ENCODE measurements at places on chromosomes 6 and 20. TPM values are rescaled to one million over a fixed set of nuclear protein-coding genes. Genes with fewer than 3 reads are reported as not detected.

- peak overlapping the region; percentile 77 for H3K4me3 ChIP-seq
- peak; percentile 66 for DNase-seq
- peak overlapping the region; percentile 39 for H3K27ac ChIP-seq
Measured at GRCh38 chr20:44208770-44209169, 1.8 kb downstream of the OSER1 start.

DNA sequence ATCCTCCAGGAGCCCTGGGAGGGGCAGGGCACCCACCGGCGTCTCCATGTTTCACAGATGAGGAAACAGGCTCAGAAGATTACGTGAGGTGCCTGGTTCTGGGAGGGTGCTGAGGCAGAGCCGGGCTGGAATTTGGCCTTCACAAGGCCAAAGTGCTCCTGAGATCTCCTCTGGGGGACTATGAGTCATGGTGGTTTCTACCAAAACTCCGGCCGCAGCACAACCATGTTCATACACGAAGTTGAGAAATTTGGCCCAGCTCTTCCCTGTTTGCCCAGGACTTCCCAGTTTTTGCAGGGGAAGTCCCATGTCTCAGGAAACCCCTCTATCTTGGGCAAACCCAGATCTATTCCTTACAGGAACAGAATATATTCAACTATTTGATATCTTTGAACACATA is 172.9 kb upstream of the CDYL start:
- H3K27me3 ChIP-seq, result no peaks in the 10 kb centered on the region
- peak; percentile 67 for DNase-seq
- H3K27ac ChIP-seq, result no peak overlapping the region

DNA sequence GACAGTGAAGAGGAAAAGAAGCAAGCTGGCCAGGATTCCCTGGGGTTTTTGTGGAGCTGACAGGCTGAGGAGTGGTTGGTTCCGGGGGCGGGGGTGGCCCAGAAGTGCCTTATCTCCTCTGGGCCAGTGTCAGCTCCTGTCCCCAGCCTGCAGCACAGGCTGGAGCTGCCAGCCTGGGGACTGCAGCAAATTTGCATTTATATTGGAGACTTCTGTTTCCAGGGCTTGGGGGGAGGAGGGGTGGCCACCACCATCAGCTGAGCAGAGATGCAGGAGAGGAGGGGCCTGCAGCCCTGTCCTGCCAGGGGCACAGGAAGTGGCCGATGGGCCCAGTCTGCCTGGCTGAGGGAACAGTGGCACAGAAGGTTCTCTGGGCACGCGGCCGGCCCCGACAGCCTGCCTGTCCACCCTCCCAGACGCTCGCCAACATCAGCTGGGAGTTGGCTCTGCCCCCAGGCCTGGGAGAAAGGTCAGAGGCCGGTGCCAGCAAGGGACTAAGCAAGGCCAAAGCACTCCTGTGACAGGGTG is 24.3 kb upstream of the SCRT2 start:
- H3K36me3 ChIP-seq, result no peaks in the 10 kb centered on the region
- no peak overlapping the region for H3K27ac ChIP-seq
- no peak overlapping the region for H3K4me3 ChIP-seq
- H3K4me1 ChIP-seq, result no peaks in the 10 kb centered on the region

DNA sequence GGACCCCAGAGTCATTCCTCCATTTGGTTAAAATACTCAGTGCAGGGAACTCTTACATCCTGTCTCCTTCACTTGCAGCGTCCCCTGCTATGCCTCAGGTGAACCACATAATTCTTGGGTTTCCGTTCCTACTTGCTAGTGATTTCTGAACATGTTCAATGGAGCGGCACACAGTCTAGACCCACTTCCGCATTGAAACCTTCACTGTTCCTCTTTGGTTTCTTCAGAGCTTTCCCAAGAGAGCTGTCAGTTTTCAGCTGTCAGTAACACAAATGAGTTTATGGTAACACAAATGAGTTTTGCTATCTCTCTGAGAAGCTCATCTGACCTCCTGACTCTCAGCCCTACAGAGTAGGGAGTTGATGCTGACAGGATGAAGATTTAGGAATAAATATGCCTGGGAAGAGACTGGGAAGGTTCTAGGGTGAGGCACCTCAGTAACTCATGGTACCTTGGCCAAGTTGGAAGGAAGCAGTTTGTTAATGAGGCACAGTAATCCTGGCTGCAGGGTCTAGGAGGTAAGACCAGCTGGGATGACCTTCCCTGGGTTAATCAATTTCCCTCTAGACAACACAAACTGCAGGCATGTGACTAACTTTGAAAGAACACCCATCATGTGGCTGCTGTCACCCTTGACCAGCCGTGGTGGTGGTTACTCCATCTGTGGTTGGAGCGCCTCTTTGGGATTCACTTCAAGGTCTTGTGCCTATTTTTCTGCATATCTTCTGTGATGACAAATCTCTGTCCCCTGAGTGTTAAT is 5.4 kb downstream of the SYS1 start:
- no peaks in the 10 kb centered on the region for H3K27me3 ChIP-seq
- DNase-seq, result no peak

Gene ERVFRD-1
- total RNA-seq, result not detected

Gene ZNF451
- total RNA-seq, result 48.6 TPM

Gene RNF5
- 18.8 TPM for total RNA-seq

Measured in IMR-90 (cell line).